D341Med (cell line): ENCODE measurements at places on chromosomes 1 and 21.

DNA sequence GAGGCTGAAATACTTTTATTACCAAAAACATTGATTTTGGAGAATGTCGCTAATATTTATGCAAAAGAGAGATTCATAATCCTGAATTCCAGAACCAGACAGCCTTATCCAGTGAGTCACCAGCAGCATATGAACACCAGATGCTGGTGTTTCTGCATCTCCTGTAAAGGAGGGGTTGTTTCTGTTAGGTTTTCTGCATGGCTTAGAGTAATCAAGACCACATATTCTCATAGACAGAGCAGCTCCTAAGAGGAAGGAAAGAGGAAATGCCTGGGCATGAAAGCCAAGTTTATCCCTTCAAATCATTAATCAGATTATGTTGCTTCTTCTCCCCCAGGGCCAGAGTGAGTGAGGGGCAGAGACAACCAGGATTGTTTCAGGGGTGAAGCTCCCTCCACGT lies 86.2 kb downstream of the NGF start:
- DNase-seq: peak; percentile 48

DNA sequence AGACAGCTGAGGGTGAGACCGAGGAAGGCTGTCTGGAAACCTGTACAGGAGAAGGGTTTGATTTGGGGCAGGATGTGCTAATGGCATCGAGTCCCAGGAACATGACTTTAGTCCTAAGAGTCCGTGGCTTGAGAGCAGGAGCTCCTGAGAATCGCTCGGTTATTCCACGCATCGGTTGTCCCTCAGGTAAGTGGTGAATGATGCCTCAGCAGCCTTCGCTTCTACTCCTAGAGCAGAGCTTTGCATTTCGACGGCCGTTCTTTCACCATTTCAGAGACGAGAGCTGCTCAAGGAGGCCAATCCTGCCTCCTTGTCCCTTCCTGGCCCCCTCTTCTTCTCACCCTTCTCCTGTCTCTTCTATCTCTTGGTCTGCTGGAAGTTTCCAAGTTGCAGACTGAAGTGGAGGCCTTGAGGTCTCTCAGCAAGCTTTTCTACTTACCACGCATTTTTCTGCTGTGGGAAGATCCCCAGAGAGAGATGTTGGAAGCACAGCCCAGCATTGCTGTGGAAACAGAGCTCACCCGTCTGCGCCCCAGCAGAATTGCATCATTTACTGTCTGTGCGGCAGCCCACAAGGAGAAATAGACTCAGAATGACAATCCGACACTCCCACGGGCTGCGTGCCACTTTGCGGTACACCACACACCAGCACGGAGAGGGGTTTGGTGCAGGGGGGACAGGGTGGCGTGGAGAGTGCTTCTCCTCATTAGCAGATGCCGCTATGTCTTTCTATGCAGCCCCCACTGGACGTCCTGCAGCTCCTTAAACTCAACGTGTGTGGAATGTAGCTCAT lies 270.7 kb upstream of the C1orf174 start:
- DNase-seq: no peak

DNA sequence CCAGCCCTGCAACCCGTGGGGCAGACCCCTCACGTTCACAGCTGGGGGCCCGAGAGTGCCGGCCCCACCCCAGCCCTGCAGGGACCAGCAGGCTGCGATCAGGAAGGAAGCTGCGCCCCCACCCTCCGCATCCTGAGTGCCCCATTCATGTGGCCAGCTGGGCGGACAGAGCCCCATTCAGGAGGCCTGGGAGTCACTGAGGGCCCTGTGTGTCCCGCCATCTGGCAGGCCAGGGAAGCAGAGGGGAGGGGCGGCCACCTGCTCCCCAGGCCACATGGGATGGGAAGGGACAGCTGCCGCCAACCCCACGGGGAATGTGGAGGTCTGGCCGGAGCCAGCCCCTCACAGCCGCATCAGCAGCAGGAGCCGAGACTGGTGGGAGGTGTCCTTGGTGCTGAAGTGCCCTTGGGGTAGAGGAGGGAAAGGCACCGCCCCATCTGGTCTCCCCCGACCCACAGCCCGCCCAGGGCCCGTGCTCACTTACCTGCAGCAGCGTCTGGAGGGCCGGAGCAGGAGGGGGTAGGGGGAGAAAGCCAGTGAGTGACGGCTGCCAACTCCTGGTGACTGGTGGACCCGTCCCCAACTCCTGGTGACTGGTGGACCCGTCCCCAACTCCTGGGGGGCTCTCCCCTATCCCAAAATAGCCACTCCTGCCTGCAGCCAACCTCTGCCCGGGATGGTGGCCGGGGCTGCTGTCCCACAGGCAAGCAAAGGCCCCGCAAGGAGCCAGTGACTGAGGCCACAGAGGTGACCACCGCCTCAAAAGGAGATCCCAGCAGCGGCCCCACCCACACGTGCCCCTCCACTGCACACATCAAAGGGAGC lies 8.7 kb downstream of the ACAP3 start:
- peak; percentile 73 for DNase-seq

DNA sequence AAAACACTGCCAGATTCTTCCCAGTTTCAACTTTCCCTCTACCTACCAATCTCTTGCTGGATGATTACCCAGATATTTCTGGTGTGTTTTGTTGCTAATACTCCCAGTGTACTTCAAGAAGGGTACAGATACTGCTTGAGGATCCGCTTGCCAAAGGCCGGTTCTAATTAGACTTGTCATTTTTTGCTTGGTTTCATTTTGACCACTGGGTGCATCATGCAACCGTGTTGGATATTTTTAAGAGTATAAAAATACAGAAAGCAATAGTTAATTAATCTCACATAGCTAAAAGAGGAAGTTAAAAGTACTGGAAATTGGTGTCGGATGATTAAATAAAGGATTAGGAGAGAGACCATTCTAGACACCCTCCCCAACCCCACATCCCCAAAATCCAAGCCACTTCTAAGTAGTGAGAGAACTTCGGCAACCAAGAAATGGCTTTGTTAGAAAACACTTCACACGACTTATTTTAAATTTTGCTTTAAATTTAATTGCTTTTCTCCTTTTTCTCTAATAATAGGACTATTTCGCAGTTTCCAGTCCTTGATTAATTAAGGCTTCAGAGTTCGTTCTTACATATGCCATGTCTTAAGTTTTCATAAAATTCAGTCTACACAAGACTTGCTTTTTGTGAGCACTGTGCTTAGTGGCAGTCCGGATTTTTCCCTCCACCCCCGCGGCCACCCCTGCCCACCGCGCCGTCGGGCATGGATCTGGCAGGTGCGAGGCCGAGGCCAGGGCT lies 2.5 kb upstream of the CDKN2C start:
- no peak for DNase-seq

- DNase-seq: peak; percentile 89
These were observed 12.3 kb upstream of the GJA8 start for GRCh38 chr1:147890177-147890790.

DNA sequence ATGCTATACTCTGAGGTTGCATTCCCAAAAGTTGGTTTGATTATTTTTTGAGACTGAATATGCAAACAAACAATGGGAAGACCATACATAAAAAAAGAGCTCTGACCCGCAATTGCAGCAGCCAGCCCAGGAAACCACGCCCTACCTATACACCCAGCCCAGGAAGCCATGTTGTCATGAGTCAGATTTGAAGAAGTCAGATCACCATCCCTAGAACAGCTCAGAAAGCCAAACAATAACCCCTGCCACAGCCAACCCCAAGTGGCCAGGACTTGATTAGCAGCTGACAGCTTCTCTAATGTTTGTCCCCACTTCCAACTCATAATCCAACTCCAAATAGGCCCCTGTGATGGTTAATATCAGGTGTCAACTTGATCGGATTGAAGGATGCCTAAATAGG lies 621.9 kb downstream of the NPHP4 start:
- DNase-seq: no peak

DNA sequence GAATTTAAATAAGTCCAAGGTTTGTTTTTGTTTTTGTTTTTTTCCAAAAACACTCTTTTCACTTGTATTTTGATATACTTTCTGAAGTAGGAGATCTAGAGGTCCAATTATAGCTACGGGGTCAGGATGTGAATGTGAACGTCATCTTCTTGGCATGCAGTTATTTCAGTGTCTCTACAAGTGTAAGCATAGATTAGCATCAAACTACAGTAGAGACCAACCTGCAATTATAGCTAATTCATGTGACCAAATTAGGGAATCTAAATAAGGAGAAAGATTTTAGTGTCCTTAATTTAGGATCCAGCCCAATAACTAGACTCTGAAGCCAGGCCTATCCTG lies 107.3 kb upstream of the PALMD start:
- no peak for DNase-seq

GRCh38 chr1:12055259-12055658 lies 7.8 kb upstream of the TNFRSF8 start:
- no peak for DNase-seq

DNA sequence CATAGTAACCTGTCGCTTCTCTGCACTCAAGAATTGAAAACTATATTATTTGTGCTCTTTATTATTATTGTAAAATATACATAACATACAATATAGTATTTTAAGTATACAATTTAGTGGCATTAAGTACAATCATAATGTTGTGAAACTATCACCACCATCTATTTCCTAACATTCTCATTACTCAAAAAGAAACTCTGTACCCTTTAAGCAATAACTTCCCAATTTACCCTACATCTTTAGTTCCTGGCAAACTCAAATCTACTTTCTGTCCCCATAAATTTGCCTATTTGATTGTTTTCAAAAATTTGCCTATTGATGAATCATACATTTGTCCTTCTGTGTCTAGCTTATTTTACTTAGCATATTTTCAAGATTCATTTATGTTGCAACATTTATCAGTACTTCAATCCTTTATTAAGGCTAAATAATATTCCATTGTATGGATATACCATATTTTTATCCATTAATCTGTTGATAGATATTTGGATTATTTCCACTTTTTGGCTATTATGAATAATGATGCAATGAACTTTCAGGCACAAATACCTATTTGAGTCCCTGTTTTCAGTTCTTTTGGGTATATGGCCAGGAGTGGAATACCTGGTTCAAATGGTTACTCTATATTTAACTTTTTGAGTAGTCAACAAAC lies 99.6 kb upstream of the DMRTA2 start:
- no peak for DNase-seq

DNA sequence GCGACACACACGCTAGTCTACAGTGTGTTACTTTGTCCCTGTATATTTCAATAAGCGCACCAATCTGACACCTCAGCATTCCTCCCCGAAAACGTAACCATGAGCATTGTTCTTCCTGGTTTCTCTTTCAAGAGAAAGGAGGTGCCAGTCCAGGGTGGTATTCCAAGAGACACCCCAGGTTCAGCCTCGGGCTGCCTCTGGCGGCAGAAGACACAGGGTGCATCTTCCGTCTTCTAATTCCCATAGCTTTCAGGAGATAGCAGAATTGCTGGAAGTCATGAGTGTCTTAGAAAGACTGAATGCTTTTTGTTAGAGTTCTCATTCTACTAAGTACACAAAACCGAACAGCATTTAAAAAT lies 15.9 kb upstream of the RGS8 start:
- no peak for DNase-seq

DNA sequence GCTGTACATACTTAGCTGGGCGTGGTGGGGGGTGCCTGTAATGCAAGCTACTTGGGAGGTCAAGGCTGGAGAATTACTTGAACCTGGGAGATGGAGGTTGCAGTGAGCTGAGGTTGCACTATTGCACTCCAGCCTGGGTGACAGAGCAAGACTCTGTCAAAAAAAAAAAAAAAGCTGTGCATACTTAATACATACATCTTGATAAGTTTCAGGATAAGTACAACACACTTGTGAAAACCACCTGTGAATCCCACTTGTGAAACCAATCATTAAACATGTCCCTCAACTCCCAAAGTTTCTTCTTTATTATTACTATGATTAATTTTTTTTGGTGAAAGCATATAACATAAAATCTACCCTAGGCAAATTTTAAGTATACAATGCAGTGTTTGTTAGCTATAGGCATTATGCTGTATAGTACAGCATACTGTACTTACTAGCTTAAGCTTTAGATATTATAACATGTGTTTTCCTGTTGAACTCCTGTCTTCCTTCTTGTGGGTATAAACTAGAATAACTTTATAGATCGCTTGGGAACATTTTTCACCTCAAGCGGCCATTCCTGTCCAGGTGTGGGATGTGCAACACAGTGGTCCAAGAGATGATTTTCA lies 41.4 kb downstream of the DISC1 start:
- no peak for DNase-seq

- no peak for DNase-seq
These were observed 744 bp upstream of the WDR26 start for GRCh38 chr1:224435318-224435763.

GRCh38 chr1:200724064-200724463 lies 14.6 kb upstream of the CAMSAP2 start:
- DNase-seq: no peak

GRCh38 chr1:4176841-4177240 lies 276.8 kb upstream of the C1orf174 start:
- no peak for DNase-seq

DNA sequence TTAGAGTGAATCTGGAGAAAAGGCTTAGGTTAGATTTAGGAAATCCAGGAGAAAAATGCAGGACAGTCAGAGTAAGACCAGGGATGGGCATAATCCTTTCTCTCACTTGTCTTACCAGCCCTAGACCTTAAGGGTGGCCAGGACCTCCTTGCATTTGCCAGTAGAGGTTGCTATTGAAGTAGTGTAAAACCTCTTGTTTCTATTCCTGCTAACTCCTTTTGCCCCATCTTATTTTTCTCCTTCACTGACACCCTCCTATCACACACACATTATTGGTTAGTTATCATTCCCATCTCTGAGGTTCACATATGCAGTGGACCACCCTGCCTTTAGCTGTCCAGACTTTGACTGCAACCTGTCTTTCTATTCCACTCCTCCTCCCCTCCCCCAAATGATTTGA lies 75.0 kb upstream of the MACF1 start:
- peak; percentile 41 for DNase-seq

DNA sequence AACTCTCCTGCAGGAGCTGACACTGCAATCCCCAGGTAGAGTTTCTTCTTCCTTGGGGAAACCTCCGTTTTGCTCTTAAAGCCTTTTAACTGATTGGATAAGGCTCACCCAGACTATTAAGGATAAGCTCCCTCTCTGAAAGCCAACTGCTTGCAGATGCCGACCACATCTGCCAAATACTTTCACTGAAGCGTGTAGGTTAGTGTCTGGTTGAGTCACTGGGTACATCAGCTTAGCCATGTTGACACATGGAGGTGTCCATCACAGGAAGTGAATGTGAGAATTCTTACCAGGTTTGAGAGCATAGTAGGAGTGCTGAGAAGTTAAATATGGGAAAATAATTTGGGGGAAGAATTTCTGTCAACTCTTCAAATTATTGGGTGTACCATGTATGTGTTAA lies 202.0 kb downstream of the AJAP1 start:
- DNase-seq: no peak

GRCh38 chr1:168234846-168235547 lies 9.2 kb downstream of the SFT2D2 start:
- DNase-seq: peak; percentile 81

DNA sequence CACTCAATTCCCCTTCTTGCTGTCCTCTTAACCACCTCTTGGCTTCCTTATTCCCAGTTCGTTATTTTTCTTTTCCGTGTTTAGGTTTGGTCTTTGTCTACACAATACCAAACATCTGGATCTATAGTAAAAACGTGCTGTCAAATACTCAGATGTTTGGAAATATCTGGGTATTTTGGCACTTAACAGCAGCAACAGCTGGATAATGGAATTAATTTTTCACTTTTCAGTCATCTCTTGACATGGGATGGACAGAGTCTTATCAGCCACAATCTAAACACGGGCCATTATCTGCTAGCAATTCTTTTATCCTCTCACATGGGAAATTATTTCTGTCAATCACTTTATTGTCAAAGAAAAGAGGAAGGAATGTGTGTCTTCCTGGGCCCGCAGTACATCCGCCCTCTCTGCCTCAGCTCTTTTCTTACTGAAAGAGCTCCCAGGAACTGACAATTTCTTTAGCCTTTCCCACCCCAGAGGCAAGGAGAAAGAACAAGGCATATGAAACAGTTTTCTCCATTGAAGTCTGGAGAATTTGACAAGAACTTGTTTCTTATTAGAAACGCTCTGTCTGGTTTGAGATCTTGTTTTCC lies 13.4 kb downstream of the NHLH2 start:
- DNase-seq: no peak
